ENCODE measurements at places on chromosomes 7 and 10.
A peak's percentile ranks its signal among the peaks of the same experiment; 100 is the strongest.

GRCh38 chr7:7917593-7917992, 51.0 kb upstream of the GLCCI1 start:
- no peak for DNase-seq

GRCh38 chr10:29030900-29031299, 258.0 kb upstream of the LYZL1 start:
- DNase-seq = no peak

DNA sequence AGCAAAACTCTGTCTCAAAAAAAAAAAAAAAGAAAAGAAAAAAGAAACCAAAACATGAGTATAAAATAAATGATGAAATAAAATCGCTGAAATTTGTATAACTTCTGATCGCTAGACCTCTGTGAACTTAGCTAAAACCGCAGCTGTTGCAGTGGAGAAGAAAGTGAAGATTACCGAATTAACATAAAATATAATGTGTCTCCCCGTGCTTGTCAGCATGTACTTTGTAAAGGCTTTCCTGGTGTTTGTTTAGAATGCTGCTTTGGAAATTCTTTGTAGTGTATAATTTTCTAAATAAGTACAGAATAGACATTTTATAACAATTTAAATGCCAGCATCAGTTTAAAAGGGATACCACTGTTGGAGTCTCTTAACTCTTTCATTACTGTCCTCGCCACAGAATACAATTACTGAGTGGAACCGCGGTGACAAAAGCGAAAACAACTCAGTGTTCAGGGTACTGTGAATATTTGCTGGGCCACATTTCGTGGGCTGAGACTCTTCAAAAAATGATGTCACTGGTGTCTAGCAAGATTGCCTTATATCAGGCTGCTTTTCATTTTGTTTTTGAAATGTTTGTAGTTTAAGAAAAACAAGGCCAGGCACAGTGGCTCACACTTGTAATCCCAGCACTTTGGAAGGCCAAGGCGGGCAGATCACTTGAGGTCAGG, 167.7 kb downstream of the NSUN6 start:
- DNase-seq = no peak

GRCh38 chr10:52029628-52030027, 284.5 kb upstream of the DKK1 start:
- DNase-seq = no peak

- no peak for DNase-seq
Measured at GRCh38 chr7:122887848-122888247, 1.6 kb upstream of the CADPS2 start.

GRCh38 chr7:91285696-91286355, 21.6 kb downstream of the FZD1 start:
- DNase-seq = no peak

DNA sequence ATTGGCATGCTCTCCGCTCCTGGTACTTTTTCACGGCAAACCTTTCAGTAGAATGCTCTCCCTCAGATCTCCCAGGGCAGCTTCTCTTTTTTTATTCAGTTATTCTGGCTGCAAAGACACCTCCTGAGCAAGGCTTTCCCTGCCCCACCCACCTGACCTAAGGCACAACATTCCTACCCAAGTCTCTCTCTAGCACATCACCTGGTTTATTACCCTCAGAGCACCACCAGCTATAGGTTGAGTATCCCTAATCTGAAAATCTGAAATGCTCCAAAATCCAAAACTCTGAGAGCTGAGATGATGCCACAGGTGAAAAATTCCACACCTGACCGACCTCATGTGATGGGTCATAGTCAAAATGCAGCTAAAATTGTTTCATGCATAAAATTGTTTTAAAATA, 99.6 kb downstream of the GLI3 start:
- DNase-seq = no peak

DNA sequence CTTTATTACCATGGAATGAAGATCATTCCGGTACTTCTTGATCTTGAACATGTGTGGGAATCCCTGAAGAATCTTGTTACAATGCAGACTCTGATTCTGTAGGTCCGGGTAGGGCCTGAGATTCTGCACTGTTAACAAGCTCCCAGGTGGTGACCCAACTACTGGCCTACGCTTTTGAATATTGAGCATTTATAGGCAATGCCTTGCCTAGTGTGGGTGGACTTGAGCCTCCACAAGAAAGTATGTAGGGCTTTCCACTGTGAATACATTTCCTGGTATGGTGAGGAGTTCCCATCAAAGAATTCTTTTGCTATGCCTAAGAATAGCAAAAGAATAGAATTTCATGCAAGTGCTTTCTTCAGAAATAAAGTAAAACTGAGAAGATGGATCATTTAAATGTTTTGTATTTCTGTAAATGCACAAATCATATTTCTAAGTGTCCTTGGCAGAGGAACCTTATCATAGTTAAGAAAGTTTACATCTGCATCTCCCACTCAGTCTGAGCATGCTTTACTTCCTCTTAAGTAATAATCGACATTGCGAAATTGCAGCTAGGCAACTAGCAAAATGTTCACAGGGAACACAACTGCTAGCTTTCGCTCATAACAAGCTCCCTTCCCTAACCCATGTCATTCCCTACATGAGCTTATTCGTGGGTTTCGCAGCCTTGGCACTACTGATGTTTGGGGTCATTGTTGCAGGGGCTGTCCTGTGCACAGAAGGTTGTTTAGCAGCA, 71.4 kb downstream of the AHR start:
- DNase-seq = no peak

DNA sequence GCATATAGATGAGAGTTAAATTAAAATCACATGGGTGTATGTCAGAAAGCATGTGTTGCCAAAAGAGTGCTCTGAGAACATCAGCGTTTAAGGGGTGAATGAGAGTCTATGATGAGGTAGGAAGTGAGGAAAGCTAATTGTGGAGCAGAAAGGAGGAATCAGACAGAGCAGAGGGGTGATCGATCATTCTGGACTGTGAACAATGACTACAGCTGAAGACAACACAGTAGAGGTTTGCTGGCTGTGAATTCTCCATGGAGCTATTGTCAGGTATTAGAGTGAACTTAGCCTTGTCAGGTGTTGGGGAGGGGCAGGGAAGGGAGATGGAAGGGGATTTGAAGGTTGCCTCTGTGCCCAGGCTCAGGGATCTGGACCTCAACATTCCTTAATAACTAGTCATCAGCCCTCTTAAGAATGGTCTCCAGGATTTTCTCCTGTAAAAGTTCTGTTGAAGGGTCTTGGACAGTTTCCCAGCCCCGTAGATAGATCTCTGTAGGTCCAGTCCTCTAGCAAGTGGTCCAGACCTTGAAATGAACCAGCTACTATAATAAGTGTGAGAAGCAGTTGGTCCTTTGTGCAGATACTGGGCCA, 57.1 kb downstream of the KIF5B start:
- no peak for DNase-seq

DNA sequence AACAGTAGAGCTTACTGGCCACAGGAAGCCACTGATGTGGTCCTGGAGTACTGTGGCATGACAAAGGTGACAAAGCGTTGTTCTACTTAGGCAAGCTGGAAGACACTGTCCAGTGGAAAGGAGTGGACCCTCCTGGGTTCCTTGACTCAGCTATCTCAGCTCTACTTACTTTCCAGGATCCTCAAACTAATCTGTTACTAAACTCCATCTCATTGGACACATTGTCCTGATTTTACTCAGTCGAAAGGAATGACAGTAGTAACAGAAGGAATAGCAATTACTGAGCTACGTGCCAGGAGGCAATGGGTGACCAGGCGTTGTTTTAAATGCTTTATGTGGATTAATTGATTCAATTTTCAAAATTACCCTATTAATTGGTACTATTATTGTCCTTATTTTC, 41.6 kb downstream of the ABLIM1 start:
- no peak for DNase-seq

DNA sequence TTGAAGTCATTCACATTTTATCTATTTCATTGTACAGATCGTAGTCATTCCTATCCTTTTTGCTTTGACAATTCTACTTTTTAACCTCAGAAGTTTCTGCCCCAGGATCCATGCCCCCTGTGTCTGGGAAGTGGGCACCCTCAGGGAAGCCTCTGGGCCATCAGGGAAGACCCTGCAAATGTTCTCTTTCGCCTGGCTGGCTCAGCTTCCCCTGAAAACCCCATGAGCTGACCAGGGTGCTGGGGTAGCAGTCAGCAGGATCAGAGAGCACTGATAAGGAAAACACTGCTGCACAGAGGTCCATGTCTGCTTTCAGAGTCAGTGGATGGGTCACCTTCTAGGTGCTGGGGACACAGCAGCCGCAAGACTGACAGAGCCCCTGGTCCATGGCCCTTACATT, 23.8 kb downstream of the CUZD1 start:
- no peak for DNase-seq

DNA sequence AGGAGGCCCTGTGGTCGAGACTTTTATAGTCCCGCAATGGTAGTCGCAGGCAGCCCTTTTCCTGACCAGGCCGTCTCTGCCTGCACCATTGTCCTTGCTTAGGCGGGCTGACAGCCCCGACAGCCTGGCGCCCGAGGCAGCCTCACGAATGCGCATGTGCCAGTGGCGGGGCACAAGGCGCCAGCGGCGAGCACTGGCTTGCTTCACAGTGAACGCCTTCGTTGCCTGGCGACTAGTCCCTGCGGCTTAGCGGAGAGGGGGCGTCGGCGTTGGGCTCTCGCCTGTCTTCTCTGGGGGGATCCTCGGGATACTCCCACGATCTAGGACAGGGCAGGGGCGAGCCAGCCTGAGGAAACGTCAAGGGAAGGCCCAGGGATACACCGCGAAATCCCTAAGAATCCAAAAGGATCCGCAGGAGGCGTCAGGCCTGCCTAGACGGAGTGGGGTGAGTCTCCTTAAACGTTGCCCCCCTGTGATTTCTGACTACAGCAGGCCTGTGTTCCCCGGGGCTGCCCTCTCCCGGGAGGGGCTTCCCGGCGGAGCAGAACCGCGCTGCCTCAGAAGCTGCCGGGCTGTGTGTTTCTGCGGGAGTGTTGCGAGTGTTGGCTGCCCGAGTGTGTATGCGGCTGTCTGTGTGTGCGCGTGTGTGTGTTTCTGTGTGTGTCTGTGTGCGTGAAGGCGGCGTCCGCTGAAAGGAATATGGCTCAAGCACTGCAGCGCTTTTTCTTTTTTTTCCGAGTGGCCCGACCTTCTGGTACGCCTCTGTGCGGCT, 20.5 kb upstream of the ZNF273 start:
- peak; percentile 33 for DNase-seq

DNA sequence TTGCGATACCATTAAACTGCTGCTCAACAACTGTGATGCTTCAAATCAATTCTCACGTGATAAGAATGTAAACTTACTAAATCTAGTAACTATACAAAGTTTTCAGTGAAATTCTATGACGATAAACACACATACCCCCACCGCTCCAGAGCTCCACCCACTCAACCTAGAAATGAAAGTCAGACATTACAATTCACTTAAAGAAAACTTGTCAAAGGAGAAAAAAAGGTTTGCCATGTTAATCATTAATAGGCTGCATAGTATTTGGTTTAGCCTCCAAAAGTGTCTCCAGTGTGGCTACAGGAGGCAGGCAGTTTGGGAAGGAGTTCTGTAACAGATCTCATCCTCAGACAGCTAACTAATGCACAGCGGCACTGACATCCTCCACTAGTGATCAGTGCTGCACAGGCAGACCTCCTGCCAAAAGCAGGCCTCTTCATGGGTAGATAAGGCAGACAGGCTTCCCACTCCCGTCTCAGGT, 3.1 kb downstream of the HERPUD2 start:
- DNase-seq = no peak

- DNase-seq = no peak
Measured at GRCh38 chr10:21314111-21314626, 211.3 kb downstream of the SKIDA1 start.

DNA sequence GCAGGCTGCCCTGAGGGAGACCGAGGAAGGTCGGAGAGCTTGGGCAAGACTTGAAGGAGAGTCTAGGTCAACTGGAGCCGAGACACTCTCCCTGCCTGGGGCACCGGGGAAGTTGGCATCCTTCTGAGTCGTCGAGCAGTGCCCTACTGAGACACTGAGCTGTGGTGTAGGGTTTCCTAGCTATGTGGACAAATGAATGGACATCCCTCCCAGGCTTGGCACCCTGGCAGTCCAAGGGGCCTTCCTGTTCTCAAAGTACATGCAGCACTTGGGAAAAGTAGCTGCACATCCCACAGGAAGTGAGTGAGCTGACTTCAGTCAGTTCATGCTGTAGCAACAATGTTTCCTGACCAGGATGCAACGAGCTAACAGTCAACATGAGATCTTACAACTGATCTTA, 57.2 kb upstream of the INPP5A start:
- no peak for DNase-seq

Data from activated T-cell treated with anti-CD3 and anti-CD28 coated beads for 24 hours (primary cell).